GM12865 (cell line): ENCODE measurements at places on chromosomes 12 and 14.

DNA sequence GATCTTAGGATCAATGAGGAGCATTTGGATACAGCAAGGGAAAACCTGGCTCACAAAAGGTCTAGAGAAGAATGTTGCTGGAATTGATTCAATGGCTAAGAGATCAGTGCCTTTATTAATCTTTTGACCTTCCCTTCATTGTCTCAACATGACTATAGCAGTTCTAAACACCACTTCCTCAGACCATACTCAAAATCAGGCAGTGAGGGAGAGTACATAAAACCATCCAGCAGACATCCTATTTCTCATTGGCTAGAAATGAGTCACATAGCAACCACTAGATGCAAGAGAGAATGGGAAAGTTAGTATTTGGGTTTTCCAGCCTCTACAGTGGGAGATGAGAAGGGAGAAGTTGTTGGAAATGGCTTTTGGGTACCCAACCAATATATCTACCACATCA, 151.4 kb upstream of the NUDT4 start:
- no peak for DNase-seq

GRCh38 chr12:28941248-28941647, 207.8 kb upstream of the FAR2 start:
- no peak for DNase-seq

- no peak for DNase-seq
Observed at GRCh38 chr14:84228702-84229101, 1301.2 kb upstream of the FLRT2 start.

- DNase-seq: no peak
Observed at GRCh38 chr12:54420766-54421144, 1.7 kb upstream of the ITGA5 start.

GRCh38 chr12:19971361-19972280, 396.7 kb upstream of the PDE3A start:
- DNase-seq: no peak

GRCh38 chr14:82394916-82395315, 861.3 kb upstream of the SEL1L start:
- DNase-seq: no peak

DNA sequence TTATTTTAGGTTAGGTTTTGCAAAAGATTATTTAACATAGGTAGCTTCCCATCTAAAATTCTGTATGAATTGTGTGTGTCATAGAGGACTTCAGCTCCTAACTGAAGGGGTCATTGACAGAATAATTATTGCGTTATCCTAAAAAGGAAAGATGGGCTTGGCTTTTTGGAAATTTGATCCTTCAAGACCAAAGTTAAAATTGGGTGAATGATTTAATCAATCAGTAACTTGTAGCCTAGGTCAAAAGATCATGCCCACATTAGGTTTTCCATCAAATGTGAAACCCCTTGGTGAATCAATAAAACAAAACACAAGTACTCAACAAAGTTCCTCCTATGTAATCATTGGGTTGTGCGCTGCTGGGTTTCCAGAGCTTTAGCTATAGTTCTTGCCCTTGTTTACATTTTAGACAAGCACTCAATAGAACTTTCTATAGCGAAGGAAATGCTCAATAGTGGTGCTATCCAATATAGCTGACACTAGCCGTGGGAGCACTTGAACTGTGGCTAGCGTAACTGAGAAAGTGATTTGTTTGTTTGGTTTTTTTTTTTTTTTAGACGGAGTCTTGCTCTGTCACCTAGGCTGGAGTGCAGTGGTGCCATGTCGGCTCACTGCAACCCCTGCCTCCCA, 37.6 kb upstream of the ARHGAP5 start:
- no peak for DNase-seq

GRCh38 chr14:98069712-98070171, 1202.3 kb downstream of the BCL11B start:
- DNase-seq: no peak

- peak; percentile 19 for DNase-seq
Observed at GRCh38 chr12:3882896-3883564, 9.8 kb upstream of the PARP11 start.

DNA sequence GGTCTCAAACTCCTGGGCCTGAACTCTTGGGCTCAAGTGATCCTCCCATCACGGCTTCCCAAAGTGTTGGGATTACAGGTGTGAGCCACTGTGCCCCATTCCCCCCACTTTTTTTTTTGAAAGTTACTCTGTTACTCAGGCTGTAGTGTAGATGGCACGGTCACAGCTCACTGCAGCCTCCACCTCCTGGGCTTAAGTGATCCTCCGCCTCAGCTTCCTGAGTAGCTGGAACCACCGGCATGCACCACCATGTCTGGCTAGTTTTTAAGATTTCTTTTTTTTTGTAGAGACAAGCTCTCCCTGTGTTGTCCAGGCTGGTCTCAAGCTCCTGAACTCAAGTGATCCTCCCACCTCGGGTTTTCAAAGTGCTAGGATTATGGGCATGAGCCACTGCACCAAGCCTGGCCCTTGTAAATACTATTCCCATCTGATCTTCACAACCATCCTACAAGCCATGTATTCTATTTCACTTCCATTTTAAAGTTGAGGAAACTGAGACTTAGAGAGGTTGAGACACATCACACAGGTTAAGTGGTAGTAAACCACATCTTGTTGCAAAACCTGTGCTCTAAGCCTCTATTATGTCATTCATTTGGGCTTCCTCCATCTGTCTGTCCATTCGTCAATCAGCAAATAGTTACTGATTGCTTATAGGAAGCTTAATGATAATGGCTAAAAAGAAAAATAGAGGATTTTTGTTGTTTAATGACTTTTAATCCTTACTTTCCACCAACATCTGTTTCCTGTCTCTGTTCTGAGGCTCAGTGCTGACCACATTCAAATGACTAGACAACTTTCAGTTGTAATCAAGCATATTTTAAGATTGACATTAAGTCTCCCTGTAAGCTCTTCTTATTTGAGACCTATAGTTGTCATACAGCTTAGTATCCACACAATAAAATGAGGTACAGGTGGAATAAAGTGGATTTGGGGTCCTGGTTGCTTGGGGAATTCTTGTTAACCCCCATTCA, 9.2 kb downstream of the ASCL4 start:
- DNase-seq: peak; percentile 34

DNA sequence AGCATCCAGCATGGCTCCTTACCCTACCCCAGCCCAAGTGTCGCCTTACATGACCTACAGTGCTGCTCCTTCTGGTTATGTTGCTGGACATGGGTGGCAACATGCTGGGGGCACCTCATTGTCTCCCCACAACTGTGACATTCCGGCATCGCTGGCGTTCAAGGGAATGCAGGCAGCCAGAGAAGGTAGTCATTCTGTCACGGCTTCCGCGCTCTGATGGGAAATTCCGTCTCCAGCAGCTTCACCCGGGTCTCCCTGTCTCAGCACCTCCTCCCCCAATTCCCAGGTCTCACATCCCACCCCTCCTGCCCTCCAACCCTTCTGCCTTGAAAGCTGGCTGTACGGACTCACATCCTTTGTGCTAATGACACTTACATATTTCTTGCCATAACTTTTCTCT, 14.6 kb downstream of the PAX9 start:
- no peak for DNase-seq

- no peak for DNase-seq
Observed at GRCh38 chr14:61315313-61315712, 6.1 kb upstream of the PRKCH start.

GRCh38 chr14:53701108-53701875, 255.3 kb downstream of the BMP4 start:
- peak; percentile 69 for DNase-seq

GRCh38 chr14:25308244-25308643, 258.3 kb upstream of the STXBP6 start:
- DNase-seq: no peak

DNA sequence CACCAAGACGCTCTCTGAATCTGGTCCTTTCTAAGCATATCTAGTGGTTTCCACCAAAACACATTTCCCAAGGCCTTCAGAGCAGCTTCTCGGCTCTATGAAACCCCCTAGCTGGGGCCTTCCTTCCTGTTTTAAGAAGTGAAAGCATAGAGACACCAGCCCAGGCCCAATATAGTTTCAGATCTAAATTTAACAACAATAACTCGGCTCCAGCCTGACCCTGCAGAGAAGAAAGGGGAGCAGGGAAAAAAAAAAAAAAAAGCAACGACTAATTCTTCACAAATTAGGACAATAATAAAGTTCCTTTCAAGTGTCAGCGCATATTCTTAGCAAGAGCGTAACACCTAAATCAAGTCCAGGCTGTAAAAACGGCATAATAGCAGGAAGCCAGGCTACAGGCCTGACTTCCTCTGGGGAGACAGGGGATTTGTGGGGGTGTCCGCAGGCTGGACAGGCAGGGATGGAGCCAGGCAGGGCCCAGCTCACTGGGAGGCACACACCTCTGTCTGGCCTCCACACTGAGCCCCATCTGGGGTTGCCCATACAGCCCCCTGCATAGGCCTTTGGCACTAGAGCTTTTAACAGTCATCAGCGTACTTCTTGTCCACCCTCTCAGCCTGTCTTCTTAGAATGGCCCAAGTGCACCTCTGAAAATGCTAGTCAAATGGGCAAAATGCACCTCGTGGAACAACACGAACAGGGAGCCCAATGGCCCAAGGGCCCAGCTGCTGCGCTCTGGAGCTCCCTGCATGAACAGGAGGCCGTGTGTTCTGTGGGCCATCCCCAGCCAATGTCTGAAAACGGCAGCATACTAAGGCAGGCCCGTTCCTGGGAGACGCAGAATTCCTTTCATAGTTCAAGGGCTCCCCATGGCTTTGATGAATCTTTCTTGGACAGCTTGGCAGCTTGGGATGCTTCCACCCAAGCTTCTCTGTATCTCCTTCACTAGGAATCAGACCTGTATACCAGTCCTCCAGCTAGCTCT, 772.9 kb downstream of the MED13L start:
- DNase-seq: peak; percentile 87

DNA sequence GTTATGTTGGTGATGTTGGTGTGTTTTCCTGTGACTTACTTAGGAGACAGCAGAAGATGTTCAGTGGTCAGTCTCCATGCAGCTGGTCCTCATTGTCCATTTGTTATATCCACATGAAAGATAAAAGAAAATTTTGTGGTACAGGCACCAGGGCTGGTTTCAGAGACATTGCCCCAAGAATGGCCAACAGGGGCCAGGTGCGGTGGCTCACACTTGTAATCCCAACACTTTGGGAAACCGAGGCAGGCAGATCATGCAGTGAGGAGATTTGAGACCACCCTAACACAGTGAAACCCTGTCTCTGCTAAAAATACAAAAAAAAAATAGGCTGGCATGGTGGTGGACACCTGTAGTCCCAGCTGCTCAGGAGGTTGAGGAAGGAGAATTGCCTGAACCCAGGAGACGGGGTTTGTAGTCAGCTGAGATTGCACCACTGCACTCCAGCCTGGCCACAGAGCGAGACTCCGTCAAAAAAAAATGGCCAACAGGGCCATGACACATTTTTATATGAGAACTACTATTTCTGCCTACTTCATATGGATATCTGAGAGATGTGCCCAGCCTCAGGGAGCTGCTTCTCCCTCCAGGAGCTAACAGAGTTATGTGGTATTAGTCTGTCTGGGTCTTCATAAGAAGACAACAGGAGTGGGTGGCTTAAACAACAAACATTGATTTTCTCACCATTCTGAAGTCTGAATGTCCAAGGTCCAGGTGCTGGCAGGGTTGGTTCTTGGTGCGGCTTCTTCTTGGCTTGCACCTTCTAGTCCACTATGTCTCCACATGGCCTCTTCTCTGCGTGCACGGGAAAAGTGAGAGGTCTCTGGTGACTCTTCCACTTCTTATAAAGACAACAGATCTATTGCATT, 821.7 kb downstream of the TMEM121 start:
- no peak for DNase-seq

DNA sequence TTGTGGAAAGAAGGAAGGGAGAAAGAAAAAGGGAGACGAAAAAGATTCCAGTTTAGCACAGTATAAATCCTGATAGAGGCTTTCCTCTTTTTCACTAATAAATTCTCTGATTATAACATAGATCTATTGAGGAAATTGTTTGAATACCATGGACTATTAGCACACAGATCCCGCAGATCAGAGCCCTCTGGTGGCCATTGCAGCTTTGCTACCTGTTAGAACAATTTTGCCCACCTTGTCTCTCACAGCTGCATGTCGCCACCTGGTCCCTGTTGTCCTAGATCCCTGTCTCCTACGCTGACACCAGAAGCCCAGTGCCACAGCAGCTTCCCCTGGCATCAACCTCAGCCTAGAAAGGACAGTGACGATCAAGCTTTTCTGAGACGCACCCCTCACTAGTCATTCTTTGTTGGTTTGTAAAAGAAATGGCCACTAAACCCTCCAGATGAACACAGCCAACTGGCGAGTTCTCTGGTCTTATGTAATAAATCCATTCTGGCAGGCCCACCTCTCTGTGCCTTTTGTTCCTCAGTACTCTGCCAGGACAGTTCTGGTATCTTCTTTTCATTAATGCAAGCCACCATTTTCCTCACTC, 9.9 kb downstream of the GPHB5 start:
- peak; percentile 55 for DNase-seq

- no peak for DNase-seq
Observed at GRCh38 chr12:52222692-52223091, 10.4 kb upstream of the KRT7 start.

DNA sequence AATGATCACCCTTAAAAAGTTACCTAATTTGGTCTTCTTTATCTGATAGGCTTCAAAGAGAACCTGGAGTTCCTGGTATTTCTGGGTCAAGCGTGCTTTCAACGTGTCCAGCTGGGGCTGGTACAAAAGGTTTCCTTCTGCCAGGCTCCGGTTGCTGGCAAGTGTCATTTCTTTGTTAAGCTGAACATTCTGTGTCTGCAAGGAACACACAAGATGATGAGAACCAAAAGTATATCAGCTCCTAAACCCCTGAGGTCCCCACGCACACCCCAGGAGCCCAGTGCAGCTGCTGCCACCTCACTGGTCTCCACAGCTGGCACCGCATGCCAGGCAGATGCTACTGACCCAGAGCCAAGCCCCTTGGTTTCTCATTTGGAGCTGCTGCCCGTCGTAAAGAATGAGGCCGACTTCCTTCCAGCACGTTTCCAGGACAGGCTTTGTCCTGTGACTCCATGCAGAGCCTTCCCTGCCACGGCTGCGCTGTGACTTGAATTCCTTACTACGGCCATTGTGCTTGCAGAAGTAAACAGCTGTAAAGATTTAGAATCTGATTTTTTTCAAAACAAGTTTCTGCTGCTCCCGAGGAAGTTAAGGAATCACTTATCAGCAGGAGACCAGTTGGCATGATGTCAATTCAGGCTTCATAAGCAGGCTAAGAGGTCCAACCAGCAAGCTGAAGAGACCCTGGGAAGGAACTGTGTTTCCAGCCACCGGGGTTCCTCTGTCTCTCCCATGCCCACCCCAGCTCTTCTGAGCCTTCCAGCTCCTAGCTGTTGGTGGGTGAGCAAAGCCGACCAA, 24.9 kb downstream of the VPS37B start:
- DNase-seq: no peak

- peak; percentile 77 for DNase-seq
Observed at GRCh38 chr12:48996794-48997718, 2.1 kb downstream of the DDN start.
